ENCODE measurements at places on chromosomes 12 and 14.

GRCh38 chr12:95205685-95206084 lies 11.6 kb downstream of the FGD6 start:
- DNase-seq: peak; percentile 63

DNA sequence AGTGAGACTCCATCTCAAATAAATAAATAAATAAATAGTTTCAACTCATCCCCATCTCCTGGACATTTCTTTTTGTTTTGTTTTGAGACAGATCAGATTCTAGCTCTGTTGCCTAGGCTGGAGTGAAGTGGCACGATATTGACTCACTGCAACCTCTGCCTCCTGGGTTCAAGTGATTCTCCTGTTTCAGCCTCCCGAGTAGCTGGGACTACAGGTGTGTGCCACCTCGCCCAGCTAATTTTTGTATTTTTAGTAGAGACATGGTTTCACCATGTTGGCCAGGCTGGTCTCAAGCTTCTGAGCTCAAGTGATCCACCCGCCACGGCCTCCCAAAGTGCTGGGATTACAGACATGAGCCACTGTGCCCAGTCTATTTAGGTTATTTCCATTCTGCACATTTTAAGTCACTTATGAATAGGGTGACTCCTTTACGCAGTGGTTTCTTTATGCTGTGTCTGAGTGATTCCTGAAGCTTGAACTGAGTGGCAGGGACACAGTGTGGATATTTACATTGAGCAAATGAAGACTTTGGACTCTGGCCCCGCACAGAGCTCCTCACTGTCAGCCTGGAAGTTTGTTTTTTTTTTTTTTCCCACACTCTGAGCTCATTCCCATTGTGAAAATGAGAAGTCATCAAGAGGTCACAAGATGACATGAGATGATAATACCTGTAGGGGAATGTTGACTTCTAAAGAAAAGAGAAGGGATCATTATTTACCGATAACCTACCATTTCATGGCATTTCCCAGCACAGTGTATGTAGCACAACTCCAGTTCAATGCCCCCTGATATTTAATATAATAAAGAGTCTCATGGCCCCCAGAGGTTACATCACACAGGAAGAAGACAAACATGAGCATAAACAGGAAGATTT lies 72.6 kb downstream of the TBX3 start:
- no peak for DNase-seq

- peak; percentile 16 for DNase-seq
These were observed 20.9 kb upstream of the ATP5MC2 start for GRCh38 chr12:53696655-53697331.

GRCh38 chr12:12630850-12631249 lies 19.2 kb downstream of the CREBL2 start:
- DNase-seq: no peak

DNA sequence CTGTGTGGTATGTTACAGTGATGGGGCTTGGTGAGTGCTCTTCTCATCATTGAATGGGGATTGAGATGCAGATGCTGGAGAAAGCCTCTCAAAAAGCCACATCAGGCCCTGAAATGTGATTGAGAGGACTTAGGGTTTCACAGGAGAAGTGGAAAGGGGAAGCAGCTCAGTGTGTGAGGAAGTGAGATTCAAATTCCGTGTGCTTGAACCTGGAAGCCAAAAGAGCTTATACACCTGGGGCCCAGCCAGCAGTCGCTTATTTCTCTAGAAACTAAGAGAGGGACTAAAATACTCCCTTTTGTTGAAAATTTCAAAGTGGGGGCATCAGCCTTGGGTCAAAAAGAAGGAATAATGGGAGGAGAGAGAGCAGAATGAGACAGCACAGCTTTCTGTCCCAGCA lies 39.1 kb upstream of the GZMB start:
- peak; percentile 75 for DNase-seq

DNA sequence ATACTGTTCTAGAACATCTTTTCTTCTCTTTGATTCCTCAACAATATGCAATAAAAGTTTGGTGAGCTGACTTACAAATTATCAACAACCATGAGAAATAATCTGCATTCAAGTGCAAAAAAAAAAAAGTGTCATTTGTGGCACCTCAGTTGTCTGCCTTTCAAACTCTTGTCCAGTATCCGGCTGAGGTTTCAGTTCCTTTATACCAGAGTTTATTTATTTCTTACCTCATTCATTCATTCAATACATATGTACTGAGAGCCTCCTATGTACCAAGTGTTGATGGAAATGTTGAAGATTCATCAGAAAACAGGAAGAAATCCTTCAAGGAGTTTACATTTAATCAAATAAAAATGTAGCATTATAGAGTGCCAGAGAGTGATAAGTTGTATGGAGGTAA lies 484.1 kb downstream of the RMST start:
- no peak for DNase-seq

DNA sequence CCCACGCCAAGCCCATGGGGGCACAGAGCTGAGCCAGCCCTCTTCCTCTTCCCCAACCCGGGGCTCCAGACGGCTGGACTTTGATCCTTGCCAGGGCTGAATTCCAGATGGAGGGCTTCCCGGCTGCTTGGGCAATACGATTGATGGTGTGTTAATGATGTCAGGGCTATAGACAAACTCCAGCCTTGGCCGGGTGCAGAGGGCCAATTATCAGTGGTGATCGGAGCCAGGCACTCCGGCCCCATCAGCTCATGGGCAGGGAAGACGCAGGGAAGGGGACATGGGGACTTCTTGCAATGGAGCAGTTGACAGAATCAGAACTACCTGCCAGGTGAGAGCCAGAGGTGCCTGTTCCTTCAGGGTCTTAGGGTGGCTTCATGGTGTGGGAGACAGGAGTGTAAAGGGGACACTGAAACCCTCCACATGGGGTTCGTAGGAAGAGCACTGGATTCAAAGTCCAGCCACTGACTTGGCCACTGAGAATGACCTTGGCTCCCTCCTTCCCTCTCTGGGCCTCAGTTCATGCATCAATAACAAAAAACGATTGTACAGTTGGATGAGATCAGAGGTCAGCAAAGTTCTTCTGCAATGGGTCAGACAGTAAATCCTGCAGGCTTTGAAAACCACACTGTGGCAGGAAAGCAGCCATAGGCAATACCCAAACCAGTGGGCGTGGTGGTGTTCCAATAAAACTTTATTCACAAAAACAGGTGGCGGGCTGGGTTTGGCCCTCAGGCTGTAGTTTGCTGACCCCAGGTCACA lies 333.7 kb downstream of the MED13L start:
- DNase-seq: no peak

- no peak for DNase-seq
These were observed 191.2 kb upstream of the DIO3 start for GRCh38 chr14:101369916-101370592.

DNA sequence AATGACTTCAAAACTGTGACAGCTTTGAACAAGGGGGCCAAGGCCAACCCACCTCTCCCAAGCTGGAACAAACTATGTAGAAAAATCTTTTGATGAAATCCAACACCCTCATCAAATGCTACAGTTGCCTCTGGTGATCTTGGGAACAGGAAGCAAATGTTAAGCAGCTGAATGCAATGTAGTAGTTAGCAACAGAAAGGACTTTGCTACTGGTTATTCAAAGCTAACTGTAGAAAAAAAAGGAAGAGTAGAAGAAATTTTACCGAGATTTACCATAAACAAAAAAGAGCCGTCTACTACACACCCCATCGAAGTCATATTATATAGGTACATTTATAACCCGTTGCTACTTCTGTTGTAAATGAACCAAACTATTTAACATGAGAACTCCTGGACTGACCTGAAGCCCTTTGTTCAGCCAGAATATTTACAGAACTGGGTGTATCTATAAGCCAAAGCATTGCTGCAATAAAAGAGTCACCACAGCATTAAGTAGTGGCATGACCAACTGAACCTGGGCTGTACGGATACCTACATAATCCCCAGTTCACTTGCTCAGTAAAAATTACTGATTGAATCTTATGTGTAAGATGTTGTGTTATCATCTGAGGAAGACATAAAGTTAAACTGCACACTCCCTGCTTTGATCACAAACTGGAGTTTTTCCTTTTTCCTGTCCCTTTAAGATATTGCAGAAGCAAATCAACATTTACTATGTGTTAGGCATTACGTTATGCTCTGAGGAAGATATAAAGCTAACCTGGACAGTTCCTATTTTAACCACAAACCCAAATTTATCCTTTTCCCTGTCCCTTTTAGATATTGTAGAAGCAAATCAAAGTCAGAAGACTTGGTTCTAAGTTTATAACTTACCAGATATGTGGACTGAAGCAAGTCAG lies 25.1 kb downstream of the SYNJ2BP start:
- DNase-seq: no peak

- peak; percentile 39 for DNase-seq
These were observed 43.5 kb downstream of the ERH start for GRCh38 chr14:69354383-69355153.

- DNase-seq: peak; percentile 79
These were observed 3.9 kb upstream of the POC1B start for GRCh38 chr12:89529738-89530137.

GRCh38 chr12:14256555-14257169 lies 108.8 kb upstream of the ATF7IP start:
- peak; percentile 90 for DNase-seq

DNA sequence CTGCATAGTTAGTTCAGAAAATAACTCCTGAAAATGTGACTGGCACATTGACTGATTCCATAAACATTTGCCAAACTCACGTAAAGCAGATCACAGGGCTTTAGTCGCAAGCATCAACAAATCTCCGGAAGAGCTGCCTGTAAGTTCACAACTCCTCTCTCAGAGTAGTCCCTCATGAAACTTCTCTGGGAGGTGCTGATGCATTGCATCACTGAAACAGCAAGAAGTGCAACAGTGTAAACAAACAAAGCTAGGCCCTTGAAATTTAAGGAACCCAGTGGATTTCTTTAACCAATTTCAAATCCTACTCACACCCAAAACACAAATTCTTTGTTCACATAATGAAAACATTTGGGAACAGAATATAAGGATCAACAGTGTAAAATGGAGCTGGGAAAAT lies 1691.7 kb upstream of the FLRT2 start:
- no peak for DNase-seq

- DNase-seq: no peak
These were observed 4.1 kb downstream of the RDH16 start for GRCh38 chr12:56953314-56953713.

DNA sequence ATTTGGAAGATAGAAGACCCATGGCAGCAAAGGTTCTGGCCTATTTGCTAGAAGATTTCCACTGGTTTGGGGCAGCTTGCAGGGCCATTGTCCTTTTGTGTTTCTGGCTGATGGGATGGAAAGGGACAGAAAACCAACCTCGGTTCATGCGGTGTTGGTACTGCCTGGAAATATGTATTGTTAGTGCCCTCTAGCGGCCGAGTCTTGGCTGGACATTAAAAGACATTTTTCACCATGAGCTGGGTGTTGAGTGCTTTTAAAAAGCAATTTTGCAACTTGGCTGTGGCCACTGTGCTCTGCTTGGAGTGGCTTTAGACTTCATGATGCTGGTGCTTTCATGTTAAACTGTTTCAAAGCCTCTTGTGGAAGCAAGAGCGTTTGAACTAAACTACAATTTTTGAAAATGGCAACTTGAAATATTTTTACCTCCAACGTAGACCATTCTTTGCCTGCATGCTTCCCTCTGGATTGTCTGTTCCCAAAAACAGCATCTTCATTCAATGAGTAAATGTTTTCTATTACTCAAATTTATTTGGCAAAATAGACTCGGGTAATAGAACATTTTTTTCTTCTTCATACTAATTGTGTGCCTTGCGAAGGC lies 102.7 kb upstream of the TBX5 start:
- DNase-seq: peak; percentile 57

DNA sequence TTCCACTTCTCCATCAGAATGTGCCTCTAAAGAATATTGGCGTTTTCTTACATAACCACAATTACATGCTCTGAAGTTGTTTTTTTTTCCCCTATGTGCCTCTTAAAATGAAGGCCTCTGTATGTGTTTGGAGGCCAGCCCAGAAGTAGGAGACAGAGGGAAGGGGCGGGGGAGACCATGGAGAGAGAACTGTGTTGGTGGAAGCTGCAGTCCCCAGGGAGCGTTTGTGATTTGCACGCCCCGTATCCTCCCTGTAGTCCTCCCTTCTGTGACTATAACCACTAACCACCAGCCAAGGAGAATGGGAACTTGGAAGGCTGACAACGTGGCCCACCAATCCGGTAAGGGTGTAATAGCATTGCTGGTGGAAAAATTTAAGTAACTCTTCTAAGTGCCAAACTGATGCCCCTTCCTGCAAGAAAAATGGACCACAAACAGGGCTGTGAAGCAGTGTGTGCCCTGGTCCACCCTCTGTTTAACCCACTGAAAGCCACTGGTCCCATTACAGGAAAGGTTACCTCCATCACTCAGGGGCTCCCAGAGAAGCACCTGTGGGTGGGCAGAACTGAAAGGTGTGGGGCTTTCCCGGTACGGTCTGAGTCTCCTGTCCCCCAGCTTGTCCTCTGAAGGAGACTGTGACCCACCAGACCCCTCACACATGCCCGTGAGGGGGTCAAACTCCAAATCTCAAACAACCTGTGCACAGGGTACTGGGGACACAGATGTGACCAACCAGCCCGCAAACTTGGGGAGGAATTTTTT lies 36.8 kb downstream of the CCDC88C start:
- DNase-seq: peak; percentile 57

DNA sequence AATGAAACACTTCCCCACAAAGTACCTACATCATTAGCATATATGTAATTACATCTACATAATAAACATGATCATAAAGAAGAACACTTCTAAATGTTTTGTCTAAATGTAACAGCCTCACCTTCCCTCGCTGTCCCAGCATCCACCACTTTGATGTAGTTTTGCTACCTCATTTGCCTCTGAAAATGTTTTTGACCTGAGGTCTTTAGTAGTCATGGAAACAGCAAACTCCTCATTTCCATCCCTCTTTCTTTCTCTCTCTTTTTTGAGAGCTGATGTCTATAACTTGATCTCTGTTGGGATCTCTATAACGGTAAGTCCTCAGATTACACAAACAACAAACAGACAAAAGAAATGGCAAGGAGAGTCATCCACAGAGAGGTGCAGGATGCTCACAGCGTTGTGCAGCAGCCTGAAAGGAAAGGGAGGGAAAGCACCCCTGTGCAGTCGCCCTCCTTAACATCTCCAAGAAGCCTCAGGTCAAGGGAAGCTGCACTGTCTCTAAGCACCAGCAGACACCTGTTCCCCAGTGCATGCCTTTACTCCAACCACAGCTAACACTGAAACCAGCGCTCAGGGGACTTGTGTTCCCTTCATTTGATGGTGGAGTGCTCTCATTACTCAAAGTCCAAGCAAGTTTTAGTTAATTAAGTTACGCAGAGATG lies 268.7 kb downstream of the TMEM132D start:
- DNase-seq: no peak

DNA sequence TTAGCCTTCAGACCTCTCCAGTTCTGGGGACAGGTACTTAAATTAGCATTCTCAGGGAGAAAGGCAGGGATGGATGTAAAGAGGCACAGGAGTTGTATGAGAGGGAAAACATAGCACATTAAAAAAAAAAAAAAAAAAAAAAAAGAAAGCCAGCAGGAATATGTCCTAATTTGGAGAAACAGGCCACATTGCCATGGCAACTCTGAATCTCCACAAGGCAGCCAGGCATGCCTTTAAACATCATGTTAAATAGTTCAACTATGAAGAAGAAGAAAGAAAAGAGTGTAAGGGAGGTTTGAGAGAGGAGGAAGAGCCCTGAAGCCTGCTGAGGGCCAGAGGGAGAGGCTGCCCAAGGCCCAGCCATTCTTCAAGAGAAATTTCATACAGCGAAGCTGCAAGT lies 145.8 kb downstream of the GRIN2B start:
- DNase-seq: no peak

Data from common myeloid progenitor, CD34-positive (primary cell).